ENCODE measurements at places on chromosomes 2 and 18. TPM values are rescaled to one million over a fixed set of nuclear protein-coding genes. Genes with fewer than 3 reads are reported as not detected.

MYO3B gene
- under 0.01 TPM for total RNA-seq

STARD6 gene
- total RNA-seq: 1.2 TPM

APCDD1 gene
- total RNA-seq: 13.6 TPM

FOXD4L1 gene
- 0.11 TPM for total RNA-seq

FMNL2 gene
- total RNA-seq: 20.5 TPM

VSNL1 gene
- 0.13 TPM for total RNA-seq

SCN7A gene
- total RNA-seq: not detected

REG3A gene
- not detected for total RNA-seq

LRP1B gene
- total RNA-seq: 0.13 TPM

ZSWIM2 gene
- under 0.01 TPM for total RNA-seq

SUMO1 gene
- total RNA-seq: 152 TPM

DSEL gene
- total RNA-seq: 49.8 TPM

SLC9A4 gene
- not detected for total RNA-seq

ALKAL2 gene
- total RNA-seq: 0.22 TPM

NT5C1B gene
- not detected for total RNA-seq

GNAL gene
- total RNA-seq: 7.1 TPM

NPPC gene
- total RNA-seq: not detected

FBXO41 gene
- total RNA-seq: 1.4 TPM

RTP5 gene
- total RNA-seq: not detected

CYP27A1 gene
- total RNA-seq: 54.0 TPM

CNGA3 gene
- 0.43 TPM for total RNA-seq

SLC19A3 gene
- total RNA-seq: 9.3 TPM

GAL3ST2 gene
- total RNA-seq: 0.26 TPM

TLX2 gene
- 0.11 TPM for total RNA-seq

CD8B gene
- total RNA-seq: not detected

TRIM43 gene
- total RNA-seq: not detected

ANKRD30BL gene
- not detected for total RNA-seq

KIF3C gene
- 8.1 TPM for total RNA-seq

GPR55 gene
- total RNA-seq: not detected

ALPG gene
- not detected for total RNA-seq

HSPD1 gene
- total RNA-seq: 147 TPM

EVX2 gene
- total RNA-seq: not detected

CELF4 gene
- total RNA-seq: not detected

CD226 gene
- total RNA-seq: 0.32 TPM

RSAD2 gene
- total RNA-seq: 1.0 TPM

IL36RN gene
- not detected for total RNA-seq

BOK gene
- total RNA-seq: 24.3 TPM

SPP2 gene
- total RNA-seq: not detected

SCN9A gene
- total RNA-seq: not detected

D2HGDH gene
- 11.8 TPM for total RNA-seq

ADD2 gene
- under 0.01 TPM for total RNA-seq

GRB14 gene
- 0.52 TPM for total RNA-seq

LIMS4 gene
- 0.76 TPM for total RNA-seq

PARD3B gene
- total RNA-seq: 19.5 TPM

Data from articular chondrocyte of knee joint (primary cell).